ENCODE measurements at places on chromosomes 2 and 18. TPM values are rescaled to one million over a fixed set of nuclear protein-coding genes. Genes with fewer than 3 reads are reported as not detected.

BMP10 gene
- not detected for total RNA-seq

PPP1R1C gene
- total RNA-seq, result 5.5 TPM

LYPD6 gene
- total RNA-seq, result 5.1 TPM

PAX8 gene
- total RNA-seq, result 1.6 TPM

NAT8 gene
- not detected for total RNA-seq

AQP12B gene
- not detected for total RNA-seq

KCNG2 gene
- total RNA-seq, result not detected

SERPINB12 gene
- not detected for total RNA-seq

PROC gene
- total RNA-seq, result 2.5 TPM

UGT1A8 gene
- not detected for total RNA-seq

C2orf92 gene
- total RNA-seq, result 9.0 TPM

ACAA2 gene
- total RNA-seq, result 51.0 TPM

G6PC2 gene
- not detected for total RNA-seq

IL1RN gene
- 5.1 TPM for total RNA-seq

LCT gene
- total RNA-seq, result not detected

DNAJC5G gene
- total RNA-seq, result not detected

MBOAT2 gene
- total RNA-seq, result 76.9 TPM

MYOM1 gene
- 1.6 TPM for total RNA-seq

POTEI gene
- total RNA-seq, result not detected

LYPD1 gene
- total RNA-seq, result not detected

CXCR1 gene
- total RNA-seq, result not detected

ASB18 gene
- total RNA-seq, result not detected

UGT1A3 gene
- 0.43 TPM for total RNA-seq

NAB1 gene
- 29.4 TPM for total RNA-seq
